ENCODE measurements at places on chromosomes 12 and 14.

DNA sequence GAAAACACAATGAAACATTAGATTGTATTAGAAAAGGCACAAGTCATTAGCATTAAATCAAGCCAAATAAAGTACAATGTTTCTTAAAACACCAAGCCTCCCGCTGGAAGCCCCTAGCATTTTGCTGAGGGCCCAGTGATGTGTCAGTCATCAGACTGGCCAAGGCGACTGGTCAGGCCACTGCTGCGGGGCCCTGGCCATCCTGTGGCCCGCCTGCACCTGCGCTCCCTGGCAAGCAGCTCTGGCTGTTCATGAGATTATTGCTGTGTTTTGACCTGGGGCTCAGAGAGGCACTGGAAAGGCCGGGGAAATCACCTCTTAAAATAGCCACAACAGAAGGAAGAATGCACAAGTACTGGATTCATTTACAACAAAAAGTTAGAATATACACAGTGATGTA is 24.2 kb upstream of the AMN start:
- DNase-seq: no peak

- no peak for DNase-seq
These were observed 300 bp upstream of the TTC5 start for GRCh38 chr14:20306079-20306423.

DNA sequence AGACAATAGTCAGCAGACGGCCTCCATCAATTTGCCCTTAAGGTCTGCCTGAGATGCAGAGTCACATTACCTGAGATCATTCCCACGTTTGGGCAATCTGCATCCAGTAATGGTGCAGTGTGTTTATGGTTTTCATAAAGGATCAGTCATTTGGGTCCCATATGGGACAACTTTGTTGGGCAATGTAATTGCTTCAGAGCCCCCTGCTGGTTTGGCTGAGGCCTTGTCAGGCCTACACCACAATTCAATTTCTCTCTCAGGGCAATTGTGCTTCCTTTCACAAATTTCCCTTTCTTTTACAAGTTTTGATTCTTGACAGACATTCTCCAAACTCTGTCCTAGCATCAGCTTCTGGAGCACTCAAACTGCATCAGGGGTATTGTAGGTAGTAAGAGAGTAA is 191.2 kb upstream of the SSTR1 start:
- DNase-seq: no peak

GRCh38 chr12:78007173-78007572 is 176.5 kb downstream of the NAV3 start:
- DNase-seq: no peak

DNA sequence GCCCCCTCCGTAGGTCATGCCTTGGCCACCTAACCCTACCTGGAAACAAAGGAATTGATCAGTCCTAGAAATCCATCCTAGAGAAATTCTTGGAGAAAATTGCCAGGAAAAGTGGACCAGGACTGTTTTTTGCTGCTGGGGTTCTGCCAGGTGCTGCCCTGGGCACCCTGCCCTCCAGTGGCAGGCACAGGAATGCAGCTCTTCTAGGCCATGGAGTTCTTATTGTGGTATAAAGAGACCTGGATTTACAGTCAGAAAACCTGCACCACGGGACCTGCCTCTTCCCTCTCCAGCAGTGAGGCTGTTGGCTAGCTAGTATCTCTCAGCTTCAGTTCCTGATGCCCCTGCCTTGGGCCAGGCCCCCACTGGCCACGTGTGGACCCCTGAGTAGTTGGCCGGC is 59.7 kb downstream of the SLC24A4 start:
- no peak for DNase-seq

DNA sequence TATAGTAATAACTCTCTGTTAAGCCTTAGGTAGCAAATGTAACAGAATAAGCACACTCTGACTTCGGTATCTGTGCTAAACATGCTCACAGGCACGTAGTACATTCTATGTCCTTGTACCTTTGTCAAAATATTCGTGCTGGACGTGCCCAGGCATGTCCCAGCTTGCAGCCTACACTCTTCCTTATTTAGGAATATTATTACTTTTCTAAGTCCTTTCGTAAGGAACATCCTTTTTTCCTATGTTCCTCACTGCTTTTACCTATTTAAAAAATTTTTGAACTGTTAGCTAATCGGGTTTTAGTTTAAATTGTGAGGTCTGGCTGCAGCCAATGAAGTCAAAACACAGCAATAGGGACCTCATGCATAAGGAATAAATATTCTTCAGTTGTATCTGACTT is 24.1 kb upstream of the UBC start:
- DNase-seq: no peak

- DNase-seq: no peak
These were observed 192.1 kb upstream of the AMIGO2 start for GRCh38 chr12:47271800-47272239.

DNA sequence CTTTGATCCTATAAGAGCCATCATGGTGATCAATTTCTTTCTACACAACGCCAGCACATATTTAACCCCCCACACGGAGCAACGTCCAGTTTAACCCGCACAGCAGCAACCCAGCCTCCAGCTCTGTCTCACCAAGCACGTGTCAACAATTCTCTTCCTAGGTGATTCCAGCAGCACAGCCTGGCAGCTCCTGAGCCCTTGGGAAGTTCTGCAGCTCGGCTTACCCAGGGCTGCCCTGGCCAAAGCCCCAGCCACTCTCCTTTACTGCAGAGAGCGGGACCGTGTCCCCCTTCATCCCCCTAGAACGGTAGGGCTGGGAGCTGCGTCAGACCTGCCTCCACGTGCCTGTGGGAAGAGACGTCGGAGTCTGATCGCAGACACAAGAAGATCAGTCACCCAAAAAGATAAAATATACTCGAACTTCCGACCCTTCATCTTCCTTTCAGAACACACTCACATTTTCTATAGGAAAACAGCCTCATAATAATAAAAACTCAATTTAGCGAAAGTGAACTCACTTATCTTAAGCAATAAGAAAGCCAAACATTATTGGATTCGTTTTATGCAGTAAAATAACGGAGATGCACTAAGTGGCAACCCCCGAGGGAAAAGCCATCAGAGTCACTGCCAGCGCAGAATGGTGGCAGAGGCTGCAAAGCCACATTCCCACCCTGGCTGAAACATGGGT is 7.6 kb downstream of the TMEM121 start:
- DNase-seq: no peak

- DNase-seq: no peak
These were observed 74.3 kb downstream of the GALNT8 start for GRCh38 chr12:4794491-4794890.

DNA sequence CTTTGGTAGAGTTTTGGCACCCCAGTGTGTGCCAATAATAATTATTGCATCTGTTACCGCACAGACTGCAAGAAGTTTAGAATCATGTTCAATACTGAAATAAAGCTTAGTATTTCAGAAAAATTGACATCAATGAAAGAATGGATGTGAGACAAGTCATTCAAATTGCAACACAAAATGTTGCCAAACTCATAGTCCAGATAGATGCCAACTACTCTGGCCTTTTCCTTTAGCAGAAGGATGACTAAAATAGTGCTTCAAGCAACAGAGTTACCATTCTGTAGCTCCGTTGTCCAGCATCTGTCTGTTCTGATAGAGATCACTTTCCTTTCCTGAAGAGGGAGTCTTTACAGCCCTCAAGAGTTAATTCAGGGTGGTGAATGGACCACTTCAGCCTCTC is 77.5 kb downstream of the LIN7A start:
- DNase-seq: no peak

GRCh38 chr14:49876563-49877127 is 16.2 kb upstream of the ARF6 start:
- no peak for DNase-seq

DNA sequence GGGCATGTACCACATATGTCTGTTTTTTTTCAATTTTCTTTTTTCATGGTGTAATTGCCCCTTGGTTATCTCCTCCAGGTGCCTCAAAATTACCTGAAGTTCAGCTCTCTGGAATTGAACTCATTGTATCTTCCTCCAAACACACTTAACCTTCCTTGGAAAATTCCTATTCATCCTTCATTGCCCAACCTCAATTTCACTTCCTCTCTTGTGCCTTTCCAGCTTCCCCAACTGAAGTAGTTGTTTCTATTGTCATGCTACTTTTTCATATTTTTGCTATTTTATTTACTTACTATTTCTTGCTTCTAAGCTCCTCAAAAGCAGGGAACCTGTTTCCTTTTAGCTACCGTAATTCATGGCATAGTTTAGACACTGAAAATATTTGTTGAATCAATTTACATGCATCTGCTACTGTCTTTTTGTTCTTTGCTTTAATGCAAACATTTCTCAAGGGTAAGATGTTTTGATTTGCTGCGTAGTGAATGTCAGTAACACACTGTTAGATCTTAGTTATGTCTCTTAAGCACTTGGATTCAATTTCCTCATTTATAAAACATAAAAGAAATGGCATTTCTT is 37.0 kb upstream of the STXBP6 start:
- no peak for DNase-seq

- no peak for DNase-seq
These were observed 2.4 kb upstream of the TRIM9 start for GRCh38 chr14:51097287-51097686.

- DNase-seq: no peak
These were observed 72.4 kb downstream of the BICD1 start for GRCh38 chr12:32179011-32179395.

GRCh38 chr14:69504775-69505174 is 20.2 kb downstream of the PLEKHD1 start:
- DNase-seq: no peak

DNA sequence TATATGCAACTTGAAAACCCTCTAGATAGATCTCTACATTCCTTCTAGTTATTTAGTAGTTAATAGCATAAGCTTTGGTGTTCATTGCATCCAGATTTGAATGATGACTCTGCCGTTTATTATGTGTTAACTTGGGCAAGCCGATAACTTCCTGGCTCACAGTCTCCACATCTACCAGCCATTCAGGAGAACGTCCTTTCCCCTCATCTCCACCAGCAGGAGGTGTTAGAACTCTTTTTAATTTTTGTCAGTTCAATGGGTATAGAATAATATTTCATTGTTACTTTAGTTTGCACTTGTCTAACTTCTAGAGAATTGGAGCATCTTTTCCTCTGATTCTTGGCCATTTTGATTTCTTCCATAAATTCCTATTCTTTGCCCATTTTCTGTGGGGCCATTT is 30.0 kb upstream of the WSCD2 start:
- DNase-seq: no peak

GRCh38 chr14:32457213-32457920 is 128.3 kb downstream of the AKAP6 start:
- DNase-seq: no peak

DNA sequence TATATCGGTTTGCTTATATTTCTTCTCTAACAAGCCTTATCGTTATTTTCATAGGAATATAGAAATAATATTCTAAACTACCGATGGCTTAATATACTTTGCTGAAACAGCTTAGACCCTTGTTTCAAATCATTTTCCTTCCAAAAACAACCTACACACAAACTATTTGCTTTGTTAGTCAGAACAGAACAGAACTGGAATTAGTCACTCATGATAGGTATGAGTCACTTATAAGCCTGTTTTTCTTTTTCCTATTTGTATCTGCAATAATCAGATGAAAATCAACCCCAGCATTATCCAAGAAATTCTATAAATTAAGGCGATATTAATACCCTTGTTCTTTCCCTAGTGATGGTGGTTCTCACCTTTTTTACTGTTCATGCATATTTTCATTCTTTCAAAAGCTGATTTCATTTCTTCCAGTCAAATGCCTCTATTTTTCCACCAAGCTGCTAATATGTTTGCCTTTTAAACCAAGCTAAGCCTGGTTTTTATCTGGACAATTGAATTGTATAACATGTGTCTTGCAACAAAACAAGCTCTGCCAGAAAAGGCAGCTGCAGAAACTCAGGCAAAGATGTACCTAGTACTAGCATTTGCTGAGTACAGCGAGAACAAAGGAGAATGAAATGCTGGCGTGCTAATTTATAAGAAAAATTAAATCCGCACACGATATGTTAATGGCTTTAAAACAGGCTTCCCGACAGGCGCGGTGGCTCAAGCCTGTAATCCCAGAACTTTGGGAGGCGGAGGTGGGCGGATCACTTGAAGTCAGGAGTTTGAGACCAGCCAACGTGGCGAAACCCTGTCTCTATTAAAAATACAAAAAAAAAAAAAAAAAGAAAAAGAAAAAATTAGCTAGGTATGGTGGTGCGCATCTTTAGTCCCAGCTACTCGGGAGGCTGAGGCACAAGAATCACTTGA is 1418.2 kb downstream of the AACS start:
- DNase-seq: peak; percentile 30

DNA sequence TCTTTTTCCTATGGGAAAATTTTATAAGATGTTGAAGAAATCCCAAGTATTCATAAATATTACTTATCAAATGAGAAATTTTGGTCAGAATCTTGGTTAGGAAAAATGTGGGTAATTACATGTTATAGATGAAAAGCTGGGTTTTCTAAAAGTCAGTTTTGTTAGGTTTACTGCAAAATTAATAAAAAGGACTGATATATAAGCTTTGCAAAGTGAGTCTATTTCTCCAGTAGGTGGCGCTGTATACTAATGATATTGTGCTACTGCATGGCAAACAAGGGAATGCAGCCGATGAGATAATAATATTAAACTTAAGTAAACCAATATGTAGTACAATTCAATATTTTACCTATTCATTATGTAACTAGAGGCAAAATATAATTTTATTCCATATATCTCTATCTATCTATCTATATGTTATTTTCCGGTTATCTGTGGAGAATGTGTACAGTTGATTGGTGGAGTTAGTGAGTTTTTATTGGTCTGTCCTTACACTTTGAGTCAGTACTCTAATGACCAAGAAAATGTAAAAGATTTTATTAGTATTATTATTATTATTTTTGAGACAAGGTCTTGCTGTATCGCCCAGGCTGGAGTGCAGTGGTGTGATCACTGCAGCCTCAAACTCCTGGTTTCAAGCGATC is 32.9 kb downstream of the MIPOL1 start:
- peak; percentile 54 for DNase-seq

GRCh38 chr14:34324363-34324795 is 137.7 kb downstream of the SPTSSA start:
- DNase-seq: peak; percentile 33

DNA sequence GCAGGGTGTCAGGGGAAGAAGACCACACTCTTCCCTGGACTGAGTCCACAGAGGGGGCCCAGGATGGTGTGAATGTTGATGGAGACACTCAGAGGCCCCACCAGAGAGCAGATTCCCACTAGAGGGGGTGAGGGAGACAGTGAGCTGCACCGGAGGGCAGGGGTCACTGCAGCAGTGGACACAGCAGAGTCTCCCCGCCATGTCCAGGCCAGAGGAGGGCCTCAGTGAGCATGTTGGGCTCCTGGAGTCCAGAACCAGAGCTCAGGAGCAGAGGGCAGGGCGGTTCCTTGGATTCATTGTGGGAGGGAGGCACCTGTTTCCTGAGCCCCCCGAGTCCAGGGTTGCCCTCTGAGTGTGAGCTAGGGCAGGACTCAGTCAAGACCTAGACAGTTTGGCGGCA is 1.8 kb upstream of the KRT82 start:
- no peak for DNase-seq

DNA sequence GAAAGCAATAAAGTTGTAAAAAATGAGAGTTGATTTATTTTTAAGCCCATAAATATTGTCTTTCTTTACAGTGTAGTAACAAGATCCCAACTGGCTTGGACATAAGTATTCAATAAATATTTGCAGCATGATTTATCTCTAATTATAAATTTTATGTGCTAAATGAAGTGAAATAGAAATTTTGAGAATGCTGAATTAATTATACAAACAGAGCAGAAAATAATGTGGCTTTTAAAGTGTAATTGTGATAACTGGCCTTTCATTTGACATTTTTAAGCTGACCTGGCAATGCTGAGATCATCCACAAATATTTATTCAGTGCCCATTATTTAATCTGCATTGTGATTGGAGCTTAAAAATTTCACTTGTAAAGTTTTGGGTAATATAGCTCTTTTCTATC is 201.6 kb upstream of the NAV3 start:
- no peak for DNase-seq

GRCh38 chr12:112598626-112599025 is 179.9 kb downstream of the PTPN11 start:
- no peak for DNase-seq
